ENCODE measurements at places on chromosomes 11 and 22. TPM values are rescaled to one million over a fixed set of nuclear protein-coding genes. Genes with fewer than 3 reads are reported as not detected.

Gene GUCY1A2
- 0.01 TPM for total RNA-seq

Gene HBD
- total RNA-seq: not detected

Gene WBP2NL
- total RNA-seq: not detected

Gene PNPLA3
- 0.69 TPM for total RNA-seq

Gene TMEM45B
- not detected for total RNA-seq

Gene PPP2R5B
- 5.5 TPM for total RNA-seq

Gene THRSP
- not detected for total RNA-seq

Gene FJX1
- total RNA-seq: 40.3 TPM

Gene SEPTIN3
- total RNA-seq: 1.3 TPM

Gene TSGA10IP
- not detected for total RNA-seq

Gene NRIP3
- total RNA-seq: 1.1 TPM

Gene SPDYC
- total RNA-seq: not detected

Gene SOX10
- total RNA-seq: not detected

Gene EED
- 30.1 TPM for total RNA-seq

Gene OR51B5
- total RNA-seq: not detected

Gene APOA1
- 0.23 TPM for total RNA-seq

Gene MMP12
- total RNA-seq: 0.02 TPM

Gene PIH1D2
- 1.3 TPM for total RNA-seq

Gene TOLLIP
- 50.0 TPM for total RNA-seq

Gene BIRC3
- total RNA-seq: 29.6 TPM

Gene ALDH3B2
- not detected for total RNA-seq

Gene CSF2RB
- total RNA-seq: not detected

Gene SMCO4
- total RNA-seq: 7.7 TPM

Gene OR51E2
- 0.14 TPM for total RNA-seq

Gene LRRC4C
- not detected for total RNA-seq

Gene GRM5
- not detected for total RNA-seq

Gene TLCD5
- total RNA-seq: 8.0 TPM

Gene OR4D5
- not detected for total RNA-seq

Gene CNGA4
- 0.18 TPM for total RNA-seq

Gene OR5P2
- total RNA-seq: not detected

Gene BTBD18
- not detected for total RNA-seq

Gene C11orf91
- total RNA-seq: 0.50 TPM

Gene UPK2
- 0.77 TPM for total RNA-seq

Gene OR8G5
- total RNA-seq: not detected

Gene LYVE1
- not detected for total RNA-seq
